K562 (cell line): ENCODE measurements at places on chromosomes 11 and 22. TPM values are rescaled to one million over a fixed set of nuclear protein-coding genes. Genes with fewer than 3 reads are reported as not detected.

GRCh38 chr22:31092161-31092560 lies 11.0 kb downstream of the SMTN start:
- H3K4me3 ChIP-seq = no peak overlapping the region
- no peak overlapping the region for H3K27ac ChIP-seq
- peaks cover 46% of the 10 kb centered on the region; the same call in 2 of the 3 replicates for H3K36me3 ChIP-seq

- no peak overlapping the region for H3K4me3 ChIP-seq
- H3K27ac ChIP-seq = no peak overlapping the region
- no peaks in the 10 kb centered on the region for H3K36me3 ChIP-seq
- no peaks in the 10 kb centered on the region for H3K4me1 ChIP-seq
These were observed 149.7 kb downstream of the CTTN start for GRCh38 chr11:70547821-70548670.

GRCh38 chr11:76629116-76629852 lies 41.3 kb downstream of the LRRC32 start:
- no peaks in the 10 kb centered on the region for H3K27me3 ChIP-seq
- DNase-seq = no peak
- no peak overlapping the region for H3K27ac ChIP-seq
- no peaks in the 10 kb centered on the region for H3K36me3 ChIP-seq
- H3K4me1 ChIP-seq = peaks cover 9% of the 10 kb centered on the region; the same call in 2 of the 3 replicates
- no peak overlapping the region for H3K4me3 ChIP-seq

DNA sequence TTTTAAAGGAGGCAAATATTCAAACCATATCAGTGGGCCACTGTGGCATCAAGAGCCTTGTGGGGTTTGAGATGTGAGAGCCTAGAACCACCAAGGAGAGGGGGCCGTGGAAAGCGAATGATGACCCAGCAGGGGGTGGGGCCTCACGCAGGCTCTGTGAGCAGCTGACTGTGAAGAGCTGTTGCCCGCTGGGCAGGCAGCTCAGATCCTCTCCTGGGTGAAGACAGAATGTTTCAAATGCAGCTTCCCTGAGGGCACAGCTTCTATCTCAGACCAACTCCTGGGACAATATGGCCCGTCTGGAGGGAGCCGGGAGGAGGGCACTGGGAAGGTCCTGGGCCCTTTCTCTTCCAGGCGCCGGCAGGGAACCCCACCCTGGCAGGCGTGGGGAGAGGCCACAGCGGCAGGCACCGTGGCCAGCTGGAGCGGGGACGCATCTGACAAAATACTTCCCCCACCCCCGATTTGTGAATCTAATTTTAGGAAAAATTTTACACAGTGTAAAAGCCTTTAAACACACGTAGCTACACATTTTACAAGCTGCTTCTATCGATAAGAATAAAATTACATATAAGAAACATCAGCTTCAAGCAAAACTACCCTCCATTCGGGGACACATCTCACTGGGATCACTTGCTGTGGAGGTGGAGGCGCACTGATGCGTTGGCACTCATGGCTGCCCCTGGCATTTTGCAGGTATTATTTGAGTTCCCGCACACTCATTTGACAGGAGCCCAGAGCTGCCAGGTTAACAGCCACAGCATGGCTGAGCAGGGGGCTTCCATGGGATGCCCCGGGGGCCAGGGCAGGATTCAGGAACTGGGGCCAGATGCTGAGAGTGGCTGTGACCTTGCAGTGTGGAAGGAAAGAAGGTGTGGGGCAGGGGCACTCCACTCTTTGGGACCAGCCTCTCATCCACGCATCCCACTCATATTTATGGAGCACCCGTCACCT lies 40.3 kb downstream of the PARVG start:
- H3K36me3 ChIP-seq = no peaks in the 10 kb centered on the region
- DNase-seq = no peak
- no peaks in the 10 kb centered on the region for H3K4me1 ChIP-seq
- H3K4me3 ChIP-seq = no peak overlapping the region

DNA sequence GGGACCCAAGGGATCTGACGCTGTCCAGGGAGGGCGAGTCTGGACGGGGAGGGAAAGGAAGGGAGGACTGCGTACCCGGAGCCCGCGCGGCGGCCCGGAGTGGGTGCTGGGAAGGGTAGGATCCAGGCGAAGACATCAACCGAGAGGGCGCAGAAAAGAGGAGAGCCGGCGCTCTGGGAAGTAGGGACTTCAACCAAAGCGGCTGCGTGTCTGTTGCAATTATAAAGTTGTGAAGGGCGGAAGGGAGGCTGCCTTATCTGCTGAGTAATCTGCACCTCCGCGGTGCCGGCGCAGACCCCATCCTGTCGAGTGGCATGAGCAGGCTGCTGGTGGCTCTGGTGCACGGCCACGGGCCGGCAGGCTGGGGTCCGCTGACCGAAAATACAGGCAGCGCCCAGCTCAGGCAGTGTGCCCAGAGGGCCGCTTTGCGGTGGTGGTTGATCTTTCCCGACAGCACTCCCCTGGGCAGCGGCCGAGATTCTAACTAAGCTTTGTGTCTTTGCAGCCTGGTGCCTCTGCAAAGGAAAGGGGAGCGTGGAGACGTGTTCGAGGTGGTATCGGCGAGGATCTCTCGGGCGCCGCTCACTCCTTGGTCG lies 978 bp downstream of the C11orf87 start:
- H3K4me1 ChIP-seq = peaks cover 11% of the 10 kb centered on the region; the same call in 1 of the 2 replicates
- no peaks in the 10 kb centered on the region for H3K27me3 ChIP-seq
- no peak for DNase-seq
- H3K27ac ChIP-seq = no peak overlapping the region
- no peaks in the 10 kb centered on the region for H3K36me3 ChIP-seq

DNA sequence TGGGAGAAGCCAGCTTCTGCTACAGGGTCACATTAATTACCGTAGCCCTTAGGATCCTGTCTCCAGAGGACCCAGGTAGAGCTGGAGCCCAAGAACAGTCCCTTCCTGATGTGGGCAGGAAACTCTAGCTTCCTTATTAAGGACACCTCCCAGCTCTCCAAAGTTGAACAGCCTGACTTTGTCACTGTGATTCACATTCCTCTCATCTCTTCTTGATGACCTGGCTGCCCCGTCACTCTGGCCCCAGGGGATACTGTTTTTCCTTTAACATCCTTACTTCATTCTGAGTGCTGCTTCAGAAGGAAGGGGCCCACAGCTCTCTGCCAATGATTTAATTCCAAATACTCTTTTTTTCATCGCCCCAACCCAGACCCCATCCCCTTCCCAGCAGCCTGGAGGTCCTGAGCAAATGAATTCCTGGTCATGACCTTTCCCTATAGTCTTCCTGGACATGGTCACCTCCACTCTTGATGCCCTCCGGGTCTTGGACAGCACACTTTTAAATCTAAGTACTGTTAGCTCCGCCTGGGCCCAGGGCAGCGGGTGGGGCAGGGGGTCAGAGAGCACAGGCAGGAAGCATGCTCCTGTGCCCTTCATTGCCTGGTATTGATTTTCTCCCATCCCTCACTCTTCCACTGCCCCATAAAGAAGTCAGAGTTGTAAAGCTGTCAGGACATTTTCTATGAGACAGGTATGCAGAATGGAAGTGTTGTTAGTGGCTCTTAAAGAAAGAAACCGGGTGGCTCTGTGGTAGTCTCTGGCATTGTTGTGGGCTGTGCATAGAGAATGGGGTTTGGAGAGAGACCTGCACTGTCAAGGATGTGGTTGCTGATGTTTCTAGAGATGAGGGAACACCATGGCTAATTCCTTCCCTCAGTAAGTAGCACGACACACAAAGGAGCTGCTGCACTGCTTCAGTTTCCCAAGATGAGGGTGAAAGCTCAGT lies 22.3 kb upstream of the SPON1 start:
- no peaks in the 10 kb centered on the region; the same call in 2 of the 3 replicates for H3K27me3 ChIP-seq
- H3K36me3 ChIP-seq = no peaks in the 10 kb centered on the region
- DNase-seq = no peak
- H3K27ac ChIP-seq = no peak overlapping the region
- H3K4me3 ChIP-seq = no peak overlapping the region

- H3K36me3 ChIP-seq = no peaks in the 10 kb centered on the region
- H3K4me3 ChIP-seq = no peak overlapping the region
- no peak overlapping the region for H3K27ac ChIP-seq
- no peak for DNase-seq
- H3K4me1 ChIP-seq = no peaks in the 10 kb centered on the region
These were observed 515.1 kb downstream of the INSC start for GRCh38 chr11:15629690-15630321.

GRCh38 chr22:25797498-25798290 lies 55.7 kb downstream of the MYO18B start:
- H3K27me3 ChIP-seq = no peaks in the 10 kb centered on the region
- H3K36me3 ChIP-seq = peaks cover 6% of the 10 kb centered on the region; the same call in 1 of the 3 replicates
- no peaks in the 10 kb centered on the region for H3K4me1 ChIP-seq
- no peak overlapping the region for H3K27ac ChIP-seq
- H3K4me3 ChIP-seq = no peak overlapping the region
- no peak for DNase-seq

DNA sequence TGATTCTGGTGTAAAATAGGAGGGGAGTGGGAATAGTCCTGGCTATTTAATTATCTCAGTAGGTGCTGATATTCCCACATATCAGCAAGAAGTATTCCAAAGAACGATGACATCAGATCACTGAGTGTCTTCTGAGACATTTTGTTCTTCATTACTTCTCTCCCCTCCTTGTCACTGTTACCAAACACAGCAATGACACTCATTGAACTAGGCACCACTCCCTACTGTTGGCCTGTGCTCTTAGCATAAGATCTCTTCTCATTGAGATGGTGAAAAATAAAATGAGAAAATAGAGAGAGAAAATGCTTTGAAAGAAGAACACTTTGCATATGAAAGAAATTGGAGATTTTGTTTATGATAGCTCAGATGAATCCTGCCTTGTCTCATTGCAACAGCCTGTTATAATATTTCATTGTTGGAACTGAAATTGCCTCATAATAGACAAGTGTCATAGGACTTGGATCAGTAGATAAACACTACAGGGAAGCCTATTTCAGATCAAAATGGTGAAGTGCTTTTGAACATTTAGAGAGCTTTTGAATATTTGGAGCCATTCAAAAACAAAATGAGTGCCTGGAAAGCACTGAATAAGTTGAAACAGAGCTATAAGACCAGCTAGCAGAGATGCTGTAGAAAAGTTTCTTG lies 11.3 kb upstream of the ETS1 start:
- H3K27ac ChIP-seq = no peak overlapping the region
- DNase-seq = no peak
- no peaks in the 10 kb centered on the region for H3K4me1 ChIP-seq
- no peaks in the 10 kb centered on the region for H3K36me3 ChIP-seq
- no peak overlapping the region for H3K4me3 ChIP-seq

GRCh38 chr11:31809541-31809856 lies 1.6 kb downstream of the PAX6 start:
- peaks cover 4% of the 10 kb centered on the region; the same call in 1 of the 3 replicates for H3K4me1 ChIP-seq
- peak overlapping the region; percentile 43; the same call in 1 of the 2 replicates for H3K4me3 ChIP-seq
- DNase-seq = no peak
- no peak overlapping the region for H3K27ac ChIP-seq
- no peaks in the 10 kb centered on the region for H3K36me3 ChIP-seq

DNA sequence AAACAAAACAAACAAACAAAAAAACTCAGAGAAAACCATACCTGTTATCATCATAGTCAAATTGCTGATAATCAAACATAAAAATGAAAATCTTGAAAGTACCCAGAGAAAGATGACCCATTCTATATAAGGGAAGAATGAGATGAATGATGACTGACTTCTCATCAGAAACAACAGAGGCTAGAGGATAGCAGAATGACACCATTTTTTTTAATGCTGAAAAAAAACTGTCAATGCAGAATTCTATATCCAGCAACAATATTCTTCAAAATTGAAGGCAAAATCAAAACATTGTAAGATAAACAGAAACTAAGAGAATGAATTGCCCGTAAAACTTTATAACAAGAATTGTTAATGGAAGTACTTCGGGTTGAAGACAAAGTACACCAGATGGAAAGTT lies 122.1 kb downstream of the ENTHD1 start:
- H3K27ac ChIP-seq = no peak overlapping the region
- H3K27me3 ChIP-seq = no peaks in the 10 kb centered on the region
- no peaks in the 10 kb centered on the region for H3K36me3 ChIP-seq
- no peaks in the 10 kb centered on the region for H3K4me1 ChIP-seq
- no peak for DNase-seq

GRCh38 chr11:118281284-118281683 lies 17.2 kb upstream of the MPZL2 start:
- H3K27ac ChIP-seq = no peak overlapping the region
- no peak overlapping the region for H3K4me3 ChIP-seq
- H3K36me3 ChIP-seq = no peaks in the 10 kb centered on the region

GRCh38 chr22:21076912-21077625 lies 31.3 kb downstream of the LRRC74B start:
- H3K27ac ChIP-seq = no peak overlapping the region
- no peak overlapping the region for H3K4me3 ChIP-seq
- peaks cover 25% of the 10 kb centered on the region for H3K4me1 ChIP-seq
- DNase-seq = no peak
- no peaks in the 10 kb centered on the region for H3K36me3 ChIP-seq

GRCh38 chr11:61971248-61972111 lies 4.0 kb upstream of the FTH1 start:
- peaks cover 54% of the 10 kb centered on the region for H3K4me1 ChIP-seq
- H3K27ac ChIP-seq = peak overlapping the region; percentile 97
- DNase-seq = peak; percentile 99

- H3K36me3 ChIP-seq = no peaks in the 10 kb centered on the region
- no peaks in the 10 kb centered on the region for H3K4me1 ChIP-seq
- DNase-seq = no peak
These were observed 32.3 kb downstream of the ELF5 start for GRCh38 chr11:34481307-34481706.

GRCh38 chr11:2462543-2462985 lies 17.8 kb downstream of the KCNQ1 start:
- no peak overlapping the region for H3K4me3 ChIP-seq
- H3K36me3 ChIP-seq = no peaks in the 10 kb centered on the region
- no peak overlapping the region for H3K27ac ChIP-seq
- peaks cover 10% of the 10 kb centered on the region; the same call in 2 of the 3 replicates for H3K27me3 ChIP-seq

DNA sequence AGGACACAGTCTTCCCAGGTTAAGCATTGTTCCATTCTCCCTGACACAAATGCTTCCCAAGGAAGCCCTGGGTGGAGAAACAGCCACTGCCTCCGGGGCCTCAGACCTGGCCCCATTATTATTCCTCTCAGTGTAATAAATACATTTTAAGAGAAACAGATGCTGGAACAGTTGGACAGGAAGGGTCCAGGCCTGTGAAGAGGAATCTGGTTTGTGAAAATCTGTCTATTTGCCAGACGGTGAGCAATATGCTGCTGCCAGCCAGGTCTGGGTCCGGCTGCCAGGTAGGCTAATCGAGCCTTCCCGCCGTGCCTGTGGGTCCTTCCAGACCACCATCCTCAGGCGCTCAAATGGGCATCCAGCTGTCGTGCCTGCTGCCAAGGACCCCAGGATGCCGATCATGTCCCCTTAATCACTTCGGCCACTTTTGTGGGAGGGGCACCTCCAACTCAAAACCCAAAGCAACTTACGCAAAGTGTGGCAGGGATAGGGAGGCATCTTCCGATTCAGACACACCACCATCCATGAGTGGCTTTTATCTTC lies 528.4 kb downstream of the MIAT start:
- H3K4me3 ChIP-seq = no peak overlapping the region
- H3K36me3 ChIP-seq = no peaks in the 10 kb centered on the region
- H3K27me3 ChIP-seq = no peaks in the 10 kb centered on the region
- no peak for DNase-seq
- no peak overlapping the region for H3K27ac ChIP-seq

NNMT gene
- 11.2 and 11.7 TPM in 2 replicates for total RNA-seq

LINC01488 gene
- total RNA-seq = not detected in 2 replicates

DCDC1 gene
- not detected in 2 replicates for total RNA-seq

PTPN5 gene
- total RNA-seq = not detected in 2 replicates

STK33 gene
- not detected in 2 replicates for total RNA-seq

ZNF280A gene
- 23.4 and 24.4 TPM in 2 replicates for total RNA-seq

SIRT3 gene
- total RNA-seq = 14.9 and 15.2 TPM in 2 replicates

OR52H1 gene
- total RNA-seq = not detected in 2 replicates

TMEM191C gene
- 5.8 and 7.1 TPM in 2 replicates for total RNA-seq

JAM3 gene
- 0.40 and 1.1 TPM in 2 replicates for total RNA-seq
